ENCODE measurements at places on chromosomes 1 and 21.

- DNase-seq: no peak
These were observed 1.2 kb downstream of the C2CD4D start for GRCh38 chr1:151838222-151839081.

DNA sequence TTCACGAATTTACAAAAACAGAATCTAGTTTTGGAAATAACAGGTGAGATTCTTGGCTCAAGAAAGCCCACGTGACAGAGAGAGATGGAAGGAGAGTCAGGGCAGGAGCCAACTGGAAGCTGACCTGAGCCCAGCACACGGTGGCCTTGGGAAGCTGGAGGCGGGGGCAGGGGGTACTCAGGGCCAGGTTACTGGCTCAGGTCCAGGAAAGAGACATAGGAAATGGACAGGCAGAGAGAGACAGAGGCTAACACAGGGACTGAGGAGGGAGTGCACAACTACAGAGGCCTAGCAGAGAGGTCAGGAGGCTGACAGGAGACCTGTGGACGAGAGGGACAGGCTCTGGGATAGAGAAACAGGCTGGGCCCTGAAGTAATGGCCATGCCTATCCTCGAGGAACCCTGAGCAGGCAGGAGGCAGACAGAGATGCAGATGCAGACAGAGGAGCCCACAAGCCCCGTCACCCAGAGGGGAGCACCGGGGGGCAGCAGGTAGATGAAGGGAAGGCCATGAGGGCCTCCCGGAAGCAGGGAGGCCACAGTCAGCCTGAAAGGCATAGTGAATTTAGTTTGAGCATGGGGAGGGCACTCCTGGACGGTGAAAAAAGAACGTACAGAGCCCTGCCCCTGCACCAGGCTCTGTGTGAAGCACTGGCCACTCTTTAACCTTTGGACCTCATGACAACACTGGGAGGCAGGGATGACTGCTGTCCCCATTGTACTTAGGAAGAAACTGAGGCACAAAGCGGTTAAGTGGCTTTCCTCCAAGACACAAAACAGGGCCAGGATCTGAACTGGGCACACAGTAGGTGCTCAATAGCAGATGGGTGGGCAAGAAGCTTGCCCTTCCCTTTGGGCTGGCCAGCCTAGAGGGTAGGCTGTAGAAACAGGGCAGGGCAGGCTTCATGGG lies 230.1 kb downstream of the TRABD2B start:
- DNase-seq: no peak

- peak; percentile 4 for DNase-seq
These were observed 118.2 kb downstream of the FAF1 start for GRCh38 chr1:50841791-50842387.

- DNase-seq: no peak
These were observed 20.0 kb upstream of the BCAR3 start for GRCh38 chr1:93701629-93702028.

- DNase-seq: no peak
These were observed 32.7 kb upstream of the DHCR24 start for GRCh38 chr1:54919367-54920359.

- no peak for DNase-seq
These were observed 203.2 kb downstream of the SDCCAG8 start for GRCh38 chr1:243459059-243459458.

DNA sequence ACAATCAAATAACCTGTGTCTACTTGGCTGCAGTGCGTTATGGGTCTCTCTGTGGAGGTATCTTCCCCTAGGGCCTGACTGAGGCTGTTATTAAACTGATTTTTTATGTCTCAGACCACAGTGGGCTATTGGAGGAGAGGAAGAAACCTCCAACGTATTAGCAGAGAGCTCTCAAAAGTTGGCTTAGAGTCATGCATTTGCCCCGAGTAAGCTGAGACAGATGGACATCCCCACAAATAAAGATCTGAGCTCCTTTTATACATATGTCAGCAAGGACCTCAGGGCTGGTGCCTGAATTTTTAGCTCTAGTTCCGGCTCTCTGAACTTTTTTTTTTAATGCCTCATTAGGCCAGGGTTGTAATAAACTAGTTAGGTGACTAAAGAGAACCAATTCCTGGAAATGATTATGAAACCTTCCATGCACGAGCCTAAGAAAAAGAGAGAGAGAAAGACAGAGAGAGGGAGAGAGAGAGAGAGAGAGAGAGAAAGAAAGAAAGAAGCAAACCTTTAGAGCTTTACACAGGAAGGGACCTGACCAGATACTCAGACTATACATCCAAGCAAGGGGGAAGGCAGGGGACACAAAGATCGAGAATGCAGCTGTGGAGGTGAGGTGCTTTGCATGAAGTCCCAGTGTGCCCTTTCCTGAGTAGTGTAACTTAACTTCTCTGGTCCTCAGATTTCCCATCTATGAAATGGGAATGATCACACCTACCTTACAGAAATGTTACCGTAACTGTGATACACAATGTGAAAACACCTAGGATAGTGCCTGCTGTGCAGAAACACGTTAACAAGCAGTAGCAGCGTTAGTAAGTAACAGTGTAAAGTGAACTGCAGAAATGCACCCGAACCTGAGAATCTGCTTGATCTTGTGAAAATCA lies 8.4 kb upstream of the PIGR start:
- DNase-seq: no peak

DNA sequence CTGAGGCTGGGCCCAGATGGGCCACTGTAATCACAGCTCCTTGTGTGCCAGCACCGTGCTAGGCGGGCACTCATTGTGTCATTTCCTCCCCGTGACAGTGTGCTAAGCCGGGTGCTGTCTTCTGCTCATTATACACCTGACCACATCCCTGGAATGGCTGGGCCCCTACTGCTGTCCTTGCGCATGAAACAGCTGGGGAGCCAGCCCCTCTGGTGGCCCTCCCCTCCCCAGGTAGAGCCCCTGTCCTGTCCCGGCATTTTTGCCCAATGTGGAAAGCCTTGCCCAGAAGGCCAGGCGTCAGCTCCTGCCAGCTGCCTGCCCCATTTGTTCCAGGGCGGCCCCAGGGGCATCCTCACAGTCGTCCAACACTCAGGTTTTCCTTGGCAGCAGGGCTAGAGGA lies 107.4 kb upstream of the CASZ1 start:
- no peak for DNase-seq

GRCh38 chr1:160795951-160796383 lies at the start of gene LY9:
TSS of gene LY9 (plus strand) at chr1:160796174. CDS start at chr1:160796188, 14 bp downstream.
- no peak for DNase-seq

DNA sequence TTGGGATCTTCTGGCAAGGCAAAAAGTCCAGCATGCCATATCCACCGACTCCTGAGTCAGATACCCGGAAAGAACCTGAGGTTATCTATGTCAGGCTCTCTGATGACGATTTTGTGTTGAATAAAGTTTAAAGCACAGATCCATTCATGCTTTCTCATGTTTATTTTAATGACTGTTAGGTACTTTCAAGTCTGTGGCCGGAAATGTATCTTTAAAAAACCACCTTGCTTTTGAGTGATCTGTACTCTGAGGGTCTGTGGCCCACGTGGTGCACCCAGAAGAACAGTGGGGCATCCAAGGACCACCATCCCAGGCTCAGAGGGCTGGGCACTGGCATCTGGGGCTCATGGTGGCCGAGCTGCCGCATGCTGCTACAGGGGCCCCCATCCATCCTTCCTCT lies 30.1 kb upstream of the VASH2 start:
- DNase-seq: no peak

DNA sequence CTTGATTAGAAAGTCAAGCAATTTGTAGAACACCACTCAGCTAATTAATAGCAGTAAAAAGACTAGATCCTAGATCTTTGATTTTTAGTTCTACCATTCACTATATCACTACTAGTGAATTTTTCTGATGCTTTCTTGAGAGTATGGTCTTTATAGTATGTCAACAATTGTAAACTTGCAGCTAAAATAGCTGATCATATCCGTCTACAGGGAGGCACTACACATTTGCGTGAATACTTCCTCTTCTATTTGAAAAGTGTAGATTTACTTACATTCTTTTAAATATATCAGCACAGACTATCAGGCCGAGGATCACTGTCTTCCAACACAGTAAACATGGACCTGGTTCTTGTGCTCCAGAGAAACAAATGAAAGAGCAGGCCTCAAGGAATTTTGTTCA lies 18.6 kb upstream of the PTPRC start:
- DNase-seq: no peak

DNA sequence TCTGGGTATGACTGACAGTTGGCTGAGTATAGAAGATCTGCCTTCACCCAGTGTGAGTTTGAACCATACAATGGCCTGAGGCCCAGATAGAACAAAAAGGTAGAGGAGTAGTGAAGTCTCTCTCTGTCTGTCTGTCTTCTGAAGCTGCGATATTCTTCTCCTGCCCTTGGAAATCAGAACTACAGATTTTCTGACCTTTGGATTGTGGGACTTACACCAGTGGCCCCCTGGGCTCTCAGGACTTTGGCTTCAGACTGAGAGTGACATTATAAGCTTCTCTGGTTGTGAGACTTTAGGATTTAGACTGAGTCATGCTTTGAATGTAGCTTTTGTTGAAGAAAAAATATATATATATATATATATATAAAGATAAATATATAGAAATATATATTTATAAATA lies 1235.0 kb upstream of the ADGRL4 start:
- no peak for DNase-seq

DNA sequence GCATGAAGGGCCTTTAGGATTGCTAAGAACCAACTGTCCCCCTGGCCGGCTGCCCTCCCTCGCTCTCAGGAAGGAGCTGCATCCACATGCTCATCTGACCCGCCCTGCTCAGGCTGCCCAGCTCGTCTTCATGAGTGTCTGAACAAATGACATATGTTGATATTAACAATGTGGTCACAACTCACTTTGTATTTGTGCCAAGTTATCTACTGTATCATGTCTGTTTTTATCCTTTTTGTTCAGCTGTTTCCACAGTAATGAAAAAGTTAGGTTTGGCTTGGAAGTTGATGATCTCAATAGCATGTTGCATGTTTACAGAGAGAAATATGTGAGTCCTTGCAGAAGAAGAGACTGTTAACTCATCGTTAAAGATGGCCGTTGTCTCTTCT lies 75.1 kb downstream of the PHTF1 start:
- DNase-seq: no peak

DNA sequence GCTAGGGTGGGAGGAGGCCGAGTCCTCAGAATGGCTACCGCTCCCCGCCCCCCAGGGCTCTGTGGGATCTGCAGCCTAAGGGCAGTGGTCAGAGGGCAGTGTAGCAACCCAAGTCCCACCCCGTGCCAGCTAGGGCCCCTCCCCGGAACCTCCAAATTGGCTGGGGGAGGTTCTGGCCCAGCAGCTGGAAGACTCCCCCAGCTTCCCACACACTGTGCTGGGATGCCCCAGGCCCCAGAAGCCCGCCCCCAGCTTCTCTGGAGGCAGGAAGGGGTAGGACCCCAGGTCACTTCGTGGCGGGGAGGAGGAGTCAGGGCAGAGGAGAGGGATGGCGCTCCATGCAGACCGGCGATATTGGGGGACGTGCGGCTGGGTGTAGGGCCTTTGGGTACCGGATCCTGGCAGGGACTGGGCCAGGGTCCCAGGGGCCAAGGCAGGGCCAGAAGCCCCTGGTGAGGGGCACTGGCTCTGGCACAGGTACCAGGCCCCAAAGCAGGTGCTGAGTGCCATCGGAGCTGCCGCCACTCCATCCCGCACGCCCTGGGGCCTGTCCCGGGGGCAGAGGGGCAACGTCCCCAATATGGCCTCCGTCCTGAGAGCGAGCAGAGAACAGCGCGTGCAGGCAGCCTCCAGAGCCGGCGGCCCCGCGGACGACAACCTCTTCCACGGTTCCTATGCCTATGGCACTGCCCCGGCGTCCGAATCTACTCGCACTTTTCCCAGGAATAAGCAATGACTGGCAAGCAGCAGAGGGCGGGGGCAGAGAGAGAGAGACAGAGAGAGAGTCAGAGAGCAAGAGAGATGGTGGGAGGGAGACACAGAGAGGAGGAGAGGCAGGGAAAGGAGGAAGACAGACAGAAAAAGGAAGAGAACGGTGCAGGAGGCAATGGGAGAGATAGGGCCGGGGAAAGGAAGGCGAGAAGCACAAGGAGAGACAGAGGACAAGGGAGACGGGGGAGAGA lies 65.7 kb downstream of the RAP1GAP start:
- DNase-seq: no peak

GRCh38 chr1:92125204-92125603 lies 45.1 kb downstream of the BTBD8 start:
- DNase-seq: no peak

DNA sequence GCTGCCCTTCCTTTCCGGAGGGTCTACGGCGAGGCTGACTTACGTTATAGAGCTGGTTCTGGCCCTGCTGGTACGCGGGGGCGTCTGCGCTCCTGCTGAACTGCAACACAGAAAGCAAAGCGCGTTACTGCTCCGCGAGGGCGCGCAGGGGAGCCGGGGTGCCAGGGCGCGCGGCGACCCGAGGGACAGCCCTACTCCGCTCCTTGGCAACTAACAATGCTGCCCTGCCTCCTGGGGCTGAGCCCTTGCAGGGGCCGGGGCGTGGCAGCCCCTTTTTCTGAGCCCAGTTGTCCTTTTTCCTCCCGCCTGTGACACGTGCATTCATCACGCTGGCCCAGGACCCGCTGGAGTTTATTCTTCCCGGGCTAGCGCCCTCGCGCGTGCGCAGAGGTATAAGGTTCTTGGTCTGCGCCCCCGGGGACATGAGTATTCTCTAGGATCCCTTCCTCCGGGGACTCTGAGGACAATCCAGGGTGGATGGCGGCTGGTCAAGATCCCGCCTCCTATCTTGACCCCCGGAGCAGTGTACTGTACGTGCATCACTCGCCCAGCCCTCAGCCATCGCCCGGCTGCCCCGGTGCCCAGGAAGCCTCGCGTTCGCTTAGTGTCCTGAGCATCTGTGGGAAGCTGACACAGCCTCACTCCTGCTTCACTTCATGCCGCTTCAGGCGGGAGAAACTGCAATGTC lies 78.9 kb downstream of the CD247 start:
- DNase-seq: no peak

GRCh38 chr1:91830242-91831131 lies 55.5 kb downstream of the TGFBR3 start:
- DNase-seq: peak; percentile 7

GRCh38 chr1:235401251-235401650 lies 34.0 kb downstream of the TBCE start:
- no peak for DNase-seq

DNA sequence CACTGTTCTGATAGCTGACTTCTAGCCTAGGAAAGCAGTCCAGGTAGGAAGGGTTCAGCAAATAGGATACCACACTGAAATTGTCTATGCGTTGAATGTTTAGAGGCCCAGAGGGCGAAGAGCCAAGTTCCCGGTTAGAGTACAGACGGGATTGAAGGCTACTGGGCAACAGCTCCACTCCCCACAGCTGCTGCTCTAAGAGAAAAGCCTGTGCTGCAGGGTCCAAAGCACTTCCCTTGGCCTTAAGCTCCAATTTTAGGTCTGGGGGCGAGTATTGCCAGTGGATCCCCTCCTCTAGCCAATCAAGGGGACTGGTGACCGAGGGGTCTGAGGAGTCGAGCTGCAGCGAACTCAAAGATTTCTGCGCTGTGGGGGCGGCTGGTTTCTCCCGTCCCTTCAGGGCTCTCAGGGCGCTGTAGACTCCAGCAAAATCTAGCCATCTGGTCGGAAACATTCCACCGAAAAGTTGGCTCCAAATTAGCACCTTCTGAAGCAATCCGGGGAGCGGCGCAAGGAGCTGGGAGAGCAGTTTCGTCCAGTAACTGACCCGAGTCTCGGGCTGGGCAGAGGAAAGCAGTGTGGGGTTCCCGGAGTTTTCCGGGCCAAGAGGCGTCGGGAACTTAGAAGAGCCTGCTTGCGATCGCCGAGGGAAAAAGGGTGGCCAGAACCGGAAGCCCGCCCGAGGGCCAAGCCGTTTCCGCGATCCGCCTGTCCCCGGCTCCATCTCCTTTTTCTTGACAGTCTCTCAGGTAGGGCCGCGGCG lies 748 bp downstream of the PPP1R15B start:
- DNase-seq: no peak

- DNase-seq: no peak
These were observed 212.7 kb downstream of the ZP4 start for GRCh38 chr1:237677979-237678378.

All from hippocampal formation (tissue), 2 donors.